ENCODE measurements at places on chromosomes 1 and 21.

DNA sequence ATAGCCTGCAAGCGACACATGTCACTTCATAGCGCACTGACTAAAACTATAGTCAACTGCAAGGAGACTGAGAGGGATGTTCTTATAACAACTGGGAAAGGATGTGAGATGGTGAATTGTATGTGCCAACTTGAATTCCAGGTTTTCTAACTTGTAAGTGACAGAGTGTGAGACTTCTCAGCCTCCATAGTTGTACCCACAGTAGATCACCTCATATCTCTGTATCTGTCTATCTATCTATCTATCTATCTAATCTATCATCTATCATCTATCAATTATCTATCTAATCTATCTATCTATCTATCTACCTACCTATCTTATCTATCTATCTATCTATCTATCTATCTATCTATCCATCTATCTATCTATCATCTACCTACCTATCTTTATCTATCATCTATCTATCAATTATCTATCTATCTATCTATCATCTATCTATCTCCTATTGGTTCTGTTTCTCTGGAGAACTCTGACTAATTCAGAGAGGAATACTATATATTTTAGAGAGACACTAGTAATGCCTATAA is 162.3 kb downstream of the CTH start:
- no peak for DNase-seq

DNA sequence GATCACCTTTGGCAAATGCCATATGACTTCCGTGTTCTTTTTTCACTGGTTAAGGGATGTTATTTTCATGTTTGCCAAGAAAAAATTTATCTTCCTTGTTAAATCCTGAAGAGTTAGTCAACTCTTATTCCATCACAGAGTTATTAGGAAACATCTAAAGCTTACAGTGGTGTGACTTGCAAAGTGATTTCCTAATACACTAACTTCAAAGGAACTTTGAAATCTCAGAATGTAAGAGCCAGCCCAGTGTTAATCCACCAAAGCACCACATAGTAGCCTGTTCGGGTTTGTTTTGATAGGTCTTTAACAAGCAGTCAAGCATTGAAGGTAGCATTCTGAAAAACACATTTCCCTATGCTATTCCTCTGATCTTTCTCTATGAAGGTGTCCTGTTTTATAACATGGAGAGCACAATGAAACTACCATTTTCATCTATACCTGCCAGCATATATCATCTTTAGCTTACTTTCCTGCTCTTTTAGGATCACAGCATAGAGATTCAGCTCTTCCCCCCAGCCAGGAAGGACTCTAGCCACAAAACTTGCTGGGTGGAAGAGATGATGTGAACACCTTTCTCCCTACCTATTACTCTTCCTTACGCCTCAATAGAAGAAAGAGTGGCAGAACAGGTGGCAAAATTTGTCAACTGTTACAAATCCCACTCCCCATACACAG is 82.4 kb upstream of the MAGI3 start:
- DNase-seq: no peak

GRCh38 chr1:72281144-72281543 is 1.2 kb downstream of the NEGR1 start:
- no peak for DNase-seq

DNA sequence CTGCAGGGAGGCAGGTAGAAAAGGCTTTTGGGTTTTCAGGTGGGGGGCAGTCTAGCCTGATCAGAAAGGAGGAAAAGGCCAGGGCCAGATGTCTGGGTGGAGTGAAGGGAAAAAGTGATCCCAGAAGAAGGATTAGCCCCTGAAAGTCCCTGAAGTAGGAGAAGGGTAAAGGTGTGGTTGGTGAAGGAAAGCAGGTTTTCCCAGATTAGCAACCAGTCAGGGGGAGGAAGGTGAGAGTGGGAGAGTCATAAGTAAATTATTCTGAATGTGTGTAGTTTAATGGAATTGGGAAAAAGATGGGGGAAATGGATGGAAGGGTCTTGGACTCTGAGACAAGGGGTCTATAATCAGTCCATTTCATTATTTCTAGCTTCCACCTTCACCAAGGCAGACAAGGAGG is 647 bp upstream of the SPRR1A start:
- DNase-seq: no peak

DNA sequence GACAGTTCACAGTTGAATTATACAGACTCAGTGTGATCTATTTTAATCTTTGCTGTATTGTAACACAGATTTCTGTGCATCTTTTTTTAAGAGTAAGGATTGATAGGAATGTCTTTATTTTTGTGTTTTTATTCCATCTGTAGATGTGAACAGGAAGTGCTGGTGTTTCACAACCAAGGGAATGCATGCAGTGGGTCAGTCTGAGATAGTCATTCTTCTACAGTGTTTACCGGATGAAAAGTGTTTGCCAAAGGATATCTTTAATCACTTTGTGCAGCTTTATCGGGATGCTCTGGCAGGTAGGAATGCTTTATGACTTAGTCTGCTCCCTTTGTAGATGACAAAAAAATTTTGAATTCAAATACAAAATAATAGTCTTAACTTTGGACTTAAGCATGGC is 84.5 kb downstream of the CC2D1B start:
- no peak for DNase-seq

- no peak for DNase-seq
Observed at GRCh38 chr1:196308176-196308575, 300.1 kb downstream of the KCNT2 start.

DNA sequence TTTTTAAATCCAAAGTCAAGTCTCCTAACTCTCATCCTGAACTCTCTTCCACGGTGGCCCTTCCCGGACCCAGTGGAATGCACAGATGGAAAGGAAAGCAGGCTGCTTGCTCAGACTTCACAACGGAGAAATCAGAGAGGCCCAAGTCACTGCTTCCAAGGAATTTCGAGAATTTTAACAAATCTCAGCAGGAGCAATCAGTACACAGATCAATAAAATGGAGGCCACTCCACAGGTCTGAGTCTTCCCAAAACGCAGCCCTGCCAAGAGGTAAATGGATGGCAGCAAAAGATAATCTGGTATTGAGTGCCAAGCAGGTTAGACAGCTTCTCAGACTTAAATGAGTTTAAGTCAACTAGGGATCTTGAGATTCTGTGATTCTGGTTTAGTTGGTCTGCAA is 81.1 kb upstream of the TIAM1 start:
- DNase-seq: no peak

DNA sequence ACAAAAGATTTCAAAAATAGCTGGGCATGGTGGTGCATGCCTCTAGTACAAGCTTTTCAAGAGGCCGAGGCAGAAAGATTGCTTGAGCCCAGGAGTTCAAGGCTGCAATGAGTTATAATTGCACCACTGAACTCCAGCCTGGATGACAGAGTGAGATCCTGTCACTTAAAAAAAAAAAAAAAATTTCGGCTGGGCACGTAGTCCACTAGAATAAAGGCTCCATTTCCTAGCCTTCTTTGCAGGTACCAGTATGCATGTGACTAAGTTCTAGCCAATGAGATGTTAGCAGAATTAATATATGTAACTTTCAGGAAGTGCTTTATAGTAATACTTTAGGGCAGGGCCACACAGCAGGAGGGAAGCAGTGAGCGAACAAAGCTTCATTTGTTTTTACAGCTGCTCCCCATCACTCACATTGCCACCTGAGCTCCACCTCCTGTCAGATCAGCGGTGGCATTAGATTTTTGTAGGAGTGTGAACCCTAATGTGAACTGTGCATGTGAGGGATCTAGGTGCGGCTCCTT is 28.8 kb upstream of the SYDE2 start:
- no peak for DNase-seq

- no peak for DNase-seq
Observed at GRCh38 chr1:9289711-9290485, 2.8 kb upstream of the SPSB1 start.

DNA sequence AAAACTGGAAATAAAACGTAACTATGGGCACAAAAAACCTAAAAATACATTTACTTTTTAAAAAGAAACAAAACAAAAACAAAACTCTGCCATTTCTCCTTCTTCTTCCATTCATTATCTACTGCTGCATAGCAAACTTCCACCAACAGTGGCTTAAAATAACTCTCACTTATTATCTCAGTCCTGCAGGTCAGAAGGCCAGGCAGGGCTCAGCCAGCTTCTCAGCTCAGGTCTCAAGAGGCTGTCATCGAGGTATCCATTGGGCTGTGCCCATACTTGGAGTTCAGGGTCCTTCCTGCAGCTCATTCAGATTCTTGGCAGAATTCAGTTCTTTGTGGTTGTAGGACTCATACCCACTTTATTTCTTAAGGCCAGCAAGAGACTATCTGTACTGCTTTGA is 352.7 kb upstream of the PLD5 start:
- DNase-seq: no peak

DNA sequence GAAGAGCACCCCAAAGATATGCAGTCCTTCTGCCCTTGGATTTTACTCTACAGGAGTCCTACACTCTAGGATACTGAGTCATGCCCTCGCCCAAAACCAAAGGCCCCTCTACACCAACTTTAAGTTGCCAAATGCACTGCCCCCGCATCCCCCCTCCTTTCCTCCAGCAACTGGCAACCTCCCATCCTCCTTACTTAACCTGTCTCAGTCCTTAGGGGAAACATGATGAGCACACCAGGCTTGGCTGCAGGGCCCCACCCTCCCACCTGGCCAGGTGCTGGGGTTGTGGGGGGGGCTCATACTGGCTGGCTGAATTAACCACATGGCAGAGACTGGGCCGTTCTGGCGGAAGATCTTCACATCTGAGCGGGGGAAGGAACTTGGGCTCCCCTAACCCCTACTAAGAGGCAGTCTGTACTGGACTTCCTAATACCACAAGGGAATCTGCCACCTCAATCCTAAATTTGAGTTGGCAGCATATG is 1.2 kb downstream of the HDGF start:
- no peak for DNase-seq

GRCh38 chr1:246705368-246705767 is 18.8 kb upstream of the SCCPDH start:
- peak; percentile 29 for DNase-seq

GRCh38 chr1:167722152-167722869 is 529 bp downstream of the MPZL1 start:
- DNase-seq: peak; percentile 60

- DNase-seq: peak; percentile 74
Observed at GRCh38 chr1:153509729-153510354, 25.9 kb downstream of the S100A6 start.

- no peak for DNase-seq
Observed at GRCh38 chr1:157831968-157832626, 9.5 kb downstream of the CD5L start.

- DNase-seq: peak; percentile 30
Observed at GRCh38 chr21:41684381-41685245, 82.2 kb downstream of the RIPK4 start.

GRCh38 chr1:234932511-234933430 is 195.9 kb downstream of the TOMM20 start:
- no peak for DNase-seq

- no peak for DNase-seq
Observed at GRCh38 chr1:26832249-26832960, 5.9 kb downstream of the ZDHHC18 start.

- no peak for DNase-seq
Observed at GRCh38 chr1:24186031-24186710, 918 bp downstream of the IFNLR1 start.

DNA sequence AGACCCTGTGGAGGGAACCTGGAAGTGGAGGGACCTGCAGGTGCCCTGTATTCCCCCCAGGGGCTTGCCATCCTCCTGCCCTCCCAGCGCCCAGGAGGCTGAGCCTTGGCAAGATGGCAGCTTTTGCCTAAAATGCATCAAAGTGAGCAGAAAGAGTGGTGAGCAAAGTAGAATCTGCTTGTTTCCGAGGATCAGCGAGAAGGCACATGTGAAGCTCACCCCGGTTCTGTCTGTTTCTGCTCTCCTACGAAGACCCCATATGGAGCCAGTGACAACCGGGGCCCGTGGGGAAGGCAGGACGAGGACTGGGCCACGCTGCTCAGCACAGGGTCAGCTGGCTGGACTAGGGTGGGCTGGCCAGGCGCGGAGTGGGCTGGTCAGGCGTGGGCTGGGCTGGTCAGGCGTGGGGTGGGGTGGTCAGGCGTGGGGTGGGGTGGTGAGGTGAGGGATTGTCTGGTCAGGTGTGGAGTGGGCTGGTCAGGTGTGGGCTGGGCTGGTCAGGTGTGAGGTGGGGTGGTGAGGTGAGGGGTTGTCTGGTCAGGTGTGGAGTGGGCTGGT is 5.2 kb upstream of the FNDC10 start:
- no peak for DNase-seq

DNA sequence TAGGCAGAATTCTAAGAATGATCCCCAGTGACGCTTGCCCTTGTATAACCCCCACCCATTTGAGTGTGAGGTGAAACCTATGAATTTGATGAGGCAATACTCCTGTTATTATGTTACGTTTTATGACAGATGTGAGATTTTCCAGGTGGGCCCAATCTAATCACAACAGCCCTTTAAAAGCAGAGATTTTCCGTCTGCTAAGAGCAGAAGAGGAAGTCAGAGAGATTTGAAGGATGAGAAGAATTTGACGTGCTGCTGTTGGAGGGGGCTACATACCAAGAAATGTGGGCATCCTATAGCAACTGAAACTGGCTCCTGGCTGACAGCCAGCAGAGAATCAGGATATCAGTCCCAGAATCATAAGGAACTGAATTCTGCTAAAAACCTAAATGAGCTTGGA is 2.4 kb upstream of the SLC19A2 start:
- no peak for DNase-seq

All from urothelium cell line (cell line).